ENCODE measurements at places on chromosomes 1 and 21.

GRCh38 chr1:199742547-199742946 lies 285.0 kb upstream of the NR5A2 start:
- peak; percentile 97 for DNase-seq

DNA sequence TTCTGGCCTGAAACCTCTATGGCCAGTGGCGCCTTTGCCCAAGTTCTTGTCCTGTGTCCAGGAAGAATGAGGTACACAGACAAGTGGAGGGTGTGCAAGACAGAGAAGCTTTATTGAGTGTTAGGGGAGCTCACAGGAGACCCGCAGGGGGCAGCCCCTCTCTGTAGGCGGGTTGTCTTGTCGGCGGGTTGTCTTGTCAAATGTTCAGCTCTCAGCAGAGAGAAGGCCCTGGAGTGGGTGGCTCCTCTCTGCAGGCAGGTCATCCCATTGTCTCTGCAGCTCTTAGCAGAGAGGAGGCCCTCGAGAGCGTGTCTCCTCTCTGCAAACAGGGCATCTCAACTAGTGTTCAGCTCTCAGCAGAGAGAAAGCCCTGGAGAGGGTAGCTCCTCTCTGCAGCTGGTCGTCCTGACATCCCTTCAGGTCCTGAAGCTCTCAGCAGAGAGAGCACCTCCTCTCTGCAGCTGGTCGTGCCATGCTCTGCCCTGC lies 11.0 kb downstream of the COL6A2 start:
- DNase-seq = no peak

DNA sequence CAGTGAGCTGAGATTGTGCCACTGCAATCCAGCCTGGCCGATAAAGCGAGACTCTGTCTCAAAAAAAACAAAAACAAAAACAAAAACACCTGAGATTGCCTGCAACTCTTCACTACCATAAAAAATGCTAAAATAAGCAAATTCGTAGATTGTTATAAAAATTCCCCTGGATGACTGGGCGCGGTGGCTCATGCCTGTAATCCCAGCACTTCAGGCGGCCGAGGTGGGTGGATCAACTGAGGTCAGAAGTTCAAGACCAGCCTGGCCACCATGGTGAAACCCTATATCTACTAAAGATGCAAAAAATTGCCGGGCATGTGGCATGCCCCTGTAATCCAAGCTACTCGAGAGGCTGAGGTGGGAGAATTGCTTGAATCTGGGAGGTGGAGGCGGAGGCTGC lies 10.7 kb downstream of the MED18 start:
- no peak for DNase-seq

DNA sequence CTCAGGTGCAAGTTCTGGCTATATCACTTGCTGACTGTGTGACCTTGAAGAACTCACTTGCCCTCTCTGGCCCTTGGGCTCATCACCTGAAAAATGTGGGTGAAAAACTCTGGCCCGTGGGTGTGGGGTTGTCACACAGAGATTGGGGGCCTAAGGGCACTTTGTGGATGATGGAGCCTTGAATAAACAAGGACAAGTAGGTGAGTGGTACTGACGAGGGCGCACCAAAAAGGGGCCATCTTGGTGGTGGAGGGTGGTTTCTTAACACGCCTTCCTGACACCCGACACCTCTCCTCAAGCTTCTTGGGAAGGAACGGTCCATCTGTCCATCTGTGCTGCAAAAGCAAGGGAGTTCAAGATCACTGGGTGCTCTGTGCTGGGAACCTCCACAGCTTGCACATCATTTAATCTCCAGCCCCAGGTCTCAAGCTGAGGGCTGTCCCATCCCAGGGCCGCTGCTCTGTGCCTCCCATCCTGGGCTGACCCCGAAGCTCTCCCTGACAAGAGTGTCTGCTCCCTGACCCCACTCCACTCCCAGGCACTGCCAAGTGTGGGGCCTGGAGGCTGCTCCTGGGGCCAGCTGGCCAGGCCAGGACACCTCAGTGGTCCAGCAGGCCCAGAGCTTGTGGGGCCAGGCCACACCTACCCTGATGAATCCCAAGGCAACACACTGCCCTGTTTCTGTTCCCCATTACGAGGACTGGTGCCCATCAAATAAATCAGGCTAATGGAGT lies 97.3 kb downstream of the GLIS1 start:
- DNase-seq = no peak

DNA sequence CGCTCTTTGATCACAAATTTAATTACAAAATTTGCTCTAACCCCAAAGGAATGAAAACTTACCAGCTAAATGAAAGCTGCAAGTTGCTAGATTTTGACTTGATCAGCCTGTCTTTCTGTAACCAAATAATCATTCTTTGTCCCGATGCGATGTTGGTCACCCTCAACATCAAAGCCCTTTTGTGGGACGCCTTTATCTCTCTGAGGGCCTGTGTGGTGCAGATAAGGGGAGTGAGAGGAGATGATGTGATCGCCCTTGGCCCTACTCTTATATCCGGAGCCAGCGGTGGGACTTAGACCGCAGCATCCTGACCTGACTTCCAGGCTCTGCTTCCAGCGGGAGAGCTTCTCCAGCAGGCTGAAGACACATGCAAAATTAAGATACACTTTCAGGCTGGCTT lies 19.3 kb upstream of the UMODL1 start:
- DNase-seq = no peak

GRCh38 chr1:198556971-198557370 lies 16.5 kb upstream of the ATP6V1G3 start:
- DNase-seq = no peak

GRCh38 chr1:44084998-44085675 lies 33.5 kb upstream of the KLF17 start:
- DNase-seq = peak; percentile 86

GRCh38 chr1:112982853-112983536 lies 27.0 kb upstream of the SLC16A1 start:
- DNase-seq = no peak

- no peak for DNase-seq
Observed at GRCh38 chr21:45027241-45028196, 46.9 kb upstream of the ADARB1 start.

- DNase-seq = peak; percentile 15
Observed at GRCh38 chr1:155691992-155692528, 3.2 kb downstream of the DAP3 start.

GRCh38 chr1:16720351-16721223 lies 19.7 kb upstream of the RNU1-4 start:
- no peak for DNase-seq

- no peak for DNase-seq
Observed at GRCh38 chr21:42587036-42587435, 66.4 kb upstream of the PDE9A start.

GRCh38 chr1:155131856-155132255 lies 3.8 kb upstream of the SLC50A1 start:
- DNase-seq = no peak

GRCh38 chr1:179798864-179799516 lies 55.9 kb downstream of the FAM163A start:
- no peak for DNase-seq

DNA sequence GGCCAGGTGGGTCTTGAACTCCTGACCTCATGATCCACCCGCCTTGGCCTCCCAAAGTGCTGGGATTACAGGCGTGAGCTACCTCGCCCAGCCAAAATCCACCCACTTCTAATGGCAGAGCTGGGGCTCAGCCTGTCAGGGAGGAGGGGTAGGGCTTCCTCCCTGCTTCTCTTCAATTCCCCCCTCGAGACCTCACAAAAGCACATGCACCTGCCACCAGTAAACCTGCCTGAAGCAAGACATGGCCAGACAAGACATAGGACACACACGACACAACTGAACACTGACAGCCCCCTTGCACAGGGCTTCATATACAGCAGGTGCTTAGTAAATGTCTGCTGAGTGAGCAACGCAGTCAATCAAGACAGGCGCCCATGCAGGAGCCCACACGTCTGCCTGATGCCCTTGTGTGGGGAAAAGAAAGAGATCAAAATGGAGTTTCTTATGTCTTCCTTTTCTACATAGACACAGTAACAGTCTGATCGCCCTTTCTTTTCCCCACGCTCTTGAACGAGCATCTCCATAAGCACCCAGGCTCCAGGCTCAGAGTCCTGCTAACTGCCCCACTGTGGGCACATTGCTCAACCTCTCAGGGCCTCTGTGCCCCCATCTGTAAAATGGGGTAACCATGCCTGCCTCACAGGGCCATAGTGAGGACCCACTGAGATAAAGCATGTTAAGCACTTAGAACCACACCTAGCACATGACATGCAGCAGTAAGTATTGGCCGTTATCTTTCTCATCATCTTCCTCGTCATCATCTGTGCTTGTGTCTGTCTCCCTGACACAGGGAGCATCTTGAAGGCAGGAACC lies 8.8 kb downstream of the SDC3 start:
- no peak for DNase-seq

- DNase-seq = no peak
Observed at GRCh38 chr1:214438530-214438929, 112.9 kb downstream of the PTPN14 start.

- DNase-seq = no peak
Observed at GRCh38 chr1:92167151-92167550, 50.6 kb upstream of the C1orf146 start.

- DNase-seq = no peak
Observed at GRCh38 chr1:199944986-199945385, 82.5 kb upstream of the NR5A2 start.

- DNase-seq = no peak
Observed at GRCh38 chr1:24572301-24572700, 16.4 kb downstream of the NCMAP start.

GRCh38 chr1:145995964-145996432 lies 381 bp downstream of the TXNIP start:
- no peak for DNase-seq

DNA sequence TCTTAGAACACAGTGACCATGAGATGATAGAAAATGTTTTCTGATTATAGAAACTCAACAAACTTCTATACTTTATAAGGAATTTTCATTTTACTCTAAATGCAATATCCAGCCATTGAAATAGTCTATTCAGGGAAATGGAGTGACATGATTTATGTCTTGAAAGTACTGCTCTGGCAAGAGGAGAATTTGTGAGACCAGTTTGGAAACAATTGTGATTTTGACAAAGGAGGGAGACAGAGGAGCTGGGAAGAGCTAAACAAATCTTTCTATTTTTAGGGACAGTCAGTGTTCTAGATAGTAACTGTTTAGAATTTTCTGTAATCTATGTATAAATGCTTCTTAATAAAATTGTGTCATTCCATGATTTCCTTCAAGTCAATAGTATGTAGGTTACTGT lies 252.3 kb downstream of the FMN2 start:
- no peak for DNase-seq

DNA sequence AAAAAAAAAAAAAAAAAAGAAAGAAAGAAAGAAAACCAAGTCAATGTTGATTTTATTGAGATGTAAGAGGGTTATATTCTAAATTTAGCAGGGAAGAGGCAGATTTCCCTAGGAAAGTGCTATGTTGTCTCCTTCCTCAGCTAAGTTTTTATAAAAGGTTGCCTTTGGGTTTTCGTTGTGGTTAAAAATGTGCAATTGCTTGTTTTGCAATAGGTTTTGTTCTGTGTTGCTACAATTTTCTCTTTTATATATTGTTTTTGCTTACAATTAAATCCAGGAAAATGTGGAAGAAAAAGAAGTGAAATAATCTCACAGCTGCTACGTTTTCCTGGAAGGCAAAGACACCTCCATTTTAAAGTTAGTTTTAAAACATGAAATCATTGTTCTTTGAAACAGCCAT lies 136.7 kb upstream of the C1orf105 start:
- peak; percentile 68 for DNase-seq

DNA sequence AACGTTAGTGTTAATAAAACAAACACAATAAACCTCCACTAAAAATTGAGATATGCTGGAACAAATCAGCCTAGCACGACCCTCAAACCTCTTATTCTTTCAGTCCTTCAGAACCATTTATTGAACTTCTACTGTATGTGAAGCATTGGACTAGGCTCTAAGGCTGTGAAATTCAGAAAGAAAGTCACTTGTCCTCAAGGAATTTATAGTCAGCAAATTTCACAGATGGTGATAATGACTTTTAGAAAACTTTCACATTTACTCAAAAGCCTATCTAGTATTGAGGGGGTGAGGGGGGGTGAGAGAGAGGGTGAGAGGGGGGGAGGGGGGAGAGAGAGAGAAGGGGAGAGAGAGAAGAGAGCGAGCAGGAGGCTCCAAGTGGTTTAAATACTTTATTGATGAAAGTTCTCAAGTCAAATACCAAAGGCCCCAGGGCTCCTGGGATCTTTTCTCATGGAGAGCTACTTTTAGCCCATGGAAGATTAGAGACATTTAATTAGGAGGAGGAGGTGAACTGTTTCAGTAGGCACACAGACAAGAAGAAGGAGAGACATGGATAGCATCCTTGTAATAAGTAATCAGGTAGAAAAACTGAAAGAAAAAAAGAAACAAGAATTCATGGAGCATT lies 66.3 kb upstream of the SSX2IP start:
- DNase-seq = no peak

DNA sequence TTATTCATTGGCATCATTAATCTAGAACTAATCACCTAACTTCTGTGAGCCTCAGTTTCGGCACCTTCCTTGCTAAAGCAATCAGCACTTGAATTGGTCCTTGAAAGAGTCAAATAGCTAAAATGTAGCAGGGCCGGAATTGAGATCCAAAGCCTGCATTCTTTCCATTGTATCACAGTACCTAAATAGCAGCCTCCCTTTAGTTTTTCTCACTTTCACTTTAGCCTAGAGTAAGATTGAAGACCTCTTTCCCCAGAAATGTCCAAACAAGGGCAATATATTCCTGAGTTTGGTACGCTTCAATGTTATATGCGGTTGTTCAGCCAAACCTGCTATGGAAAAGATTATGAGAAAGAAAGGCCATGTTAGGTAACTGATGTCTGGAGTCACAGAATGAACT lies 121.9 kb upstream of the BMP8A start:
- DNase-seq = no peak

GRCh38 chr1:236316437-236316836 lies 34.7 kb upstream of the ERO1B start:
- no peak for DNase-seq

DNA sequence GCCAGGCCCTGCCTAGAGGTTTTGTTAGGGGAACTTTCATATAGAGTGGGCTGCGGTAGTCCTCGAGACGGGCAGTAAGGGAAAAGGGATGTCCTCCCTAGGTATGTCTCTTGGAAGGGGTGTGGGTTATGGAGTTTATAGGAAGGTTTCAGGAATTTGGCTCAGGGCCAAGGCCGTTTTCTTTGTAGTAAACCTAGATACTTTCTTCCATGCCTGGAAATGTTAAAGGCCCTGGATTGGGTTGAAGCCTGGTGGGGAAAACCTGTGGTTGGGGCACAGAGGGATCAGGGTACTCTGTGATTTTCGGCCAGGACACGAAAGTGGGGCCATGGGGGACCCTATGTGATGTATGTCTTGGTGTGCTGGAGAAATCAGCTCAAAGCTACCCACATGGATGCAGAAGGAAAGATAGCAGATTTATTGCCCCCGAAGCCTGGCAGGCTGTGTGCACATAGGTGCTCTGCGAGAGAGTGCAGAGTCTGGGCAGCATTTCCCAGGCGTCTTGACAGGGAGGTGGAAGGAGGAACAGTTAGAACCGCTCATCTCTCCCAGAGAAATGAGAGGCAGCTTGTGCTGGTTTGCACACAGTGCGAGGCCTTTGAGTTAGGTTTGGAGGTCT lies 1.7 kb downstream of the SNAP47 start:
- DNase-seq = no peak

- DNase-seq = no peak
Observed at GRCh38 chr1:60541831-60542532, 468.4 kb upstream of the C1orf87 start.
